Activated CD4-positive, CD25-positive, alpha-beta regulatory T cell (primary cell): ENCODE measurements at places on chromosomes 5 and 9.

GRCh38 chr5:31911291-31912265 lies 262.5 kb downstream of the GOLPH3 start:
- DNase-seq: no peak

DNA sequence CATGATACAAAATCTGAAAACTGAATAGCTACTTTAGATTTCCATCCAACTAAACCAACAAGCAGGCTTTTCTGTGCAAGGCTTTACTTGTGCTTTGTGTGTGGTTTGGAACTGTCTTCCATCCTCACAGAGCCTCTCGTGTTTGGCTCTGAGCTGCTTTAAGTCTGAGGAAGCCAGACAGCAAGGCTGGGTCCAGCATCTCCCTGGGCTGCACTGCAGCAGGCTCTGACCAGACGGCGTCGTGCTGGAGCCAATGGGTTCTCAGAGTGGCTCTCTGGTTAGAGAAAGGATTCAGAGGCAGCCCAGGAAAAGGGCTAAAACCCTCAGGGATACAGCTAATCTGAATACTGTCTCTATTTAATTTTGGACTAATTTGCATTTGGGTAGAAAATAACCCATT lies 207.9 kb upstream of the EFNA5 start:
- no peak for DNase-seq

DNA sequence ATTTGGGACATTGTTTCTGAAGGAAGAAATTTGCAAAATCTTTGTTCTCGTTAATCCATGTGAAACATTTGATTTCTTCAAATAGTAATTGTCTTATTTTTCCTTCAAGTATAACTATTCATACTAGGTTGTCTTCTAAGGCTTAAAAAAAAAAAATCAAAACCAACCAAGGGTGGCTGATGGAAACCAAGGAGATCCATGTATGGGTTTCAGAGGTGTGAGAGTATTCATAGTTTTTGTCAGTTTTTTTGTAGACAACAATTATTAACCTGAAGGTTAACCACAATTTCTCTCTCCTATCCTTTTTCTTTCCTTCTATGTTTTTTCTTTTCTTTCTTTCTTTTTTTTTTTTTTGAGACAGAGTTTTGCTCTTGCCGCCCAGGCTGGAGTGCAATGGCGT lies 35.4 kb downstream of the KDM4C start:
- no peak for DNase-seq

- DNase-seq: no peak
Measured at GRCh38 chr9:109328978-109329637, 8.2 kb upstream of the EPB41L4B start.

- no peak for DNase-seq
Measured at GRCh38 chr5:124677374-124678351, 68.8 kb downstream of the ZNF608 start.

DNA sequence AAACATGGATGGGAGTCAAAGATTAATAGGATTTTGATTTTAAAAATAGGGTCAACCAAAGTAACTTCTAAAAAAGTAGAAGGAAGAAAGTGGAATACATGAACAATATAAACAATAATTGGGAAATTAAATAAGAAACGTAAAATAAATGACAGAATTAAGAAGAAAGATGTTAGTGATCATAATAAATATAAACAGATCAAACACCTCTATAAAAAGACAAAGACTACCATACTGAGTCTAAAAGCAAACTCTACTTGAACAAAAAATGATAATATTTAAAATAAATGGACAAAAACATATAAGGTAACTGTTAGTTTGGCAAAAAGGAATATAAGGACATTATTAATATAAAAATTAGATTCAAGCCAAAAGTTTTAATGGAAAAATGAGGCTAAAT lies 57.7 kb upstream of the ZNF618 start:
- DNase-seq: no peak

GRCh38 chr5:10431415-10431814 lies 10.3 kb upstream of the ROPN1L start:
- DNase-seq: no peak

GRCh38 chr9:16870596-16871335 lies at the start of gene BNC2:
Gene BNC2 (minus strand): TSS chr9:16870670. CDS start chr9:16870648, 22 bp downstream.
- DNase-seq: no peak

DNA sequence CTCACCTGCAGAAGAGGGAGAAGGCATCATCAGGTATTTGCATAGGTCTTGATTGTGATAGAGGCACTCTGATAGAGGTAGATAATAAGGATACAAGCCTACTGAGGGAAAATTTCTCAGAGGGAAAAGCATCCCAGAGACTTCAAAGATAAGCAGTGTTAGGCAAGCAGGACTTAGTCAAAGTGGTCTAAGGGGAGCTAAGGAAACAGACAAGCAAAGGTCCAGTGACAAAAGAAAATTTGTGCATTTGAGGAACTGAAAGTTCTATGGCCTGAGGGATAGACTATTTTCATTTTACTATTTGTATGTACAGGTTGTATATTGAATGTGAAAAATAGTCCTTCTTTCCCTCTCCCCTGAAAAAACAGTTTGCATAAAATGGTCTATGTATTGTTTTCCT lies 27.4 kb downstream of the OXCT1 start:
- no peak for DNase-seq

DNA sequence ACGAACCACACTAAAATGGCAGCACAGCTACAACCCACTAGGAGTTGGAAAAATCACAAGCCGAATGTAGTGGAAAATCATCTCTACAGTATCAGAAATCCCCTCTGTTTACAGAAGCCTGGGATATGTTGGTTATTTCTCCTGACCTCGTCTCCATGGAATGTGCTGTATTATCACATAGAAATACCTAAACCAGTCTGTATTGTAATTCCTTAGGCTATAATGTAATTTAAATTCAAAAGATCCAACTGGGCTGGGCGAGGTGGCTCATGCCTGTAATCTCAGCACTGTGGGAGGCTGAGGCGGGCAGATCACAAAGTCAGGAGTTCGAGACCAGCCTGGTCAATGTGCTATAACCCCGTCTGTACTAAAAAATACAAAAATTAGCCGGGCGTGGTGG lies 244.8 kb upstream of the MPDZ start:
- DNase-seq: no peak

DNA sequence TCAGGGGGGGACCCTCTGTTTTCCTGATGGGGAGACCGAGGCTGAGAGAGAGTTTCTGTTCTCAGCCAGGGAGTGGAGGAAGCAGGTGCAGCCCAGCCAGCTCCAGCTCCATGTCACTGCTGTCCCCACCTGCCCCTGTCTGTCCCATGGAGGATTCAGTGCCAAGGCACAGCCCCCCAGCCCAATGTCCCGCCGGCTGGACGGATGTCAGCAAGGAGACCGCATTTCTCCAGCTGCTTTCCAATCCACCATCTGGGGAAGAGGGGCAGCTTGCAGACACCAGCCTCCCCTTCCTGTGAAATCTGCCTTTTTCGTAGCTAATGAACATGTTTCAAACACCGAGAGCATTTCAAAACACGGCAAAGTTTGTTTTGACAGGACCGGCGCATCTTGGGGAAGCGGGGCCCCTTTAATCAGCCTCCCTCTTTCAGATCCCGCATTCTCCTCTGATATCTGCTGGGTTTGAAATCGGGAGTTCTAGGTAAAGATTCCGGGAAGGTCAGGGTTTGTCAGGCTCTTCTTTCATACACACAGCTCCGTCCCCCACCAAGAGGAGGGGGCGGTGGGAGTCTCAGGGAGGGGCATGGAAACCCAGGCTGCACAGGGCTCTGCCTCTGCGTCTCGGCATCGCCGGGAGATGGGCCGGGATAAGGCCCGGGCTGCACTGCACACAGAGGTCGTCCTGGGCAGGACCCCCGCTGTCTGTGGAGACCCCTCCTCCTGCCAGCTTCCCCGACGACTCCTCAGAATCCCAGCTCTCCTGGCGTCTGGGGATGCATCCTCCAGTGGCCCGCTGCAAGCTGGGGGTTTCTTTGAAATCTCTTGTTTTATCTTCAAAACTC lies 74.8 kb downstream of the NEK6 start:
- DNase-seq: no peak

GRCh38 chr9:111807197-111807596 lies 12.5 kb upstream of the SHOC1 start:
- no peak for DNase-seq

DNA sequence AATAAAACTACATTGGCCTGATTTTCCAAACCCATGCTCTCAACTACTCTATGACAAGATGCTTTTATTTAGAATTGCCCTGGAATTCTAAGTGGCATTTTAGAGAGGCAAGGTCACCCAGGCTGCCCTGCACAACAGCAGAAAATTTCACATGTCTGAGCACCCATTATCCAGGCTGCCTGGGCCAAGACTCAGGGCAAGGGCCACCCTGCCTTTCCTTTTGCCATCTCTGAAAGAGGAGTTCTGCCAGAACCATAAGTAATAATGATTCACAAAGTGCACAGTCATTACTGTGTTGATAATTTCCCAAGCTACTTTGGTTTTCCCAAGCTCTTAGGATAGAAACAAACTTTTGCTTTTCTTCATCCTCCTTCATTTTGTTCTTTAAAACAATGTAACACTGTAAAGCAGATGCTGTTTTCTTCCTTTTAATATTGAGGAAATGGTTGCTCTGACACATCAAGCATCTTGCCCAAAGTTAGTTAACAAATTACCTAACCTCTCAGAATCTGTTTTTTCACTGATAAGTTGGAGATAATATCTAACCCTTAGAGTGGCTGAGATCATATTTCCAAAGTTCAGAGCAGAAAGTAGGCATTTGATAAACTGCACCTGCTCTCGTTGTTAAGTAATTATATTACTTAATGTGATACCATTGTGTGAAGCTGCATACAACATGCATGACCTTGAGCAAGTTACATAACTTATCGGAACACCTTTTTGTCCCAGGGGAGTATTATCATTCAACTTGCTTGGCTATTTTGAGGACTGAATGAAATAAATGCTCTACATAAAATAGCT lies 325.6 kb downstream of the PRELID2 start:
- no peak for DNase-seq

GRCh38 chr9:123378025-123378424 lies 22.0 kb downstream of the CRB2 start:
- no peak for DNase-seq

DNA sequence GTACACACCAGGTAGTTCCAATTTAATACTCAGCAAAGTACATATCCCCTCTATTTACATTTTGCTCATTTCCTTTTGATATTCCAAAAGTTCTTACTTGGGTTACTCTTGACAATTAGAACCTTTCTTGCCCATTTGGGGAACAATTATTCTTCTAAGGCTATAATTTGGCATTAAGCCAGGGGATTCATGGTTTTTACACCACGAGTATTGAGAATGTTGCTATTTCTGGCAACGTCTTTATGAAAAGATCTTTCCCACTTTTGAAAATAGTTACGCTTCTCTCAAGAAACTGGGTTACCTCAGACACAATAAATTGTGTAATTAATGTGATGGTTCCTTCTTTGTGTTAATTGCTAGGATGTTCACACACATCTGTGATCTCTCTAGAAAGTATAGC lies 11.5 kb upstream of the CAAP1 start:
- no peak for DNase-seq

DNA sequence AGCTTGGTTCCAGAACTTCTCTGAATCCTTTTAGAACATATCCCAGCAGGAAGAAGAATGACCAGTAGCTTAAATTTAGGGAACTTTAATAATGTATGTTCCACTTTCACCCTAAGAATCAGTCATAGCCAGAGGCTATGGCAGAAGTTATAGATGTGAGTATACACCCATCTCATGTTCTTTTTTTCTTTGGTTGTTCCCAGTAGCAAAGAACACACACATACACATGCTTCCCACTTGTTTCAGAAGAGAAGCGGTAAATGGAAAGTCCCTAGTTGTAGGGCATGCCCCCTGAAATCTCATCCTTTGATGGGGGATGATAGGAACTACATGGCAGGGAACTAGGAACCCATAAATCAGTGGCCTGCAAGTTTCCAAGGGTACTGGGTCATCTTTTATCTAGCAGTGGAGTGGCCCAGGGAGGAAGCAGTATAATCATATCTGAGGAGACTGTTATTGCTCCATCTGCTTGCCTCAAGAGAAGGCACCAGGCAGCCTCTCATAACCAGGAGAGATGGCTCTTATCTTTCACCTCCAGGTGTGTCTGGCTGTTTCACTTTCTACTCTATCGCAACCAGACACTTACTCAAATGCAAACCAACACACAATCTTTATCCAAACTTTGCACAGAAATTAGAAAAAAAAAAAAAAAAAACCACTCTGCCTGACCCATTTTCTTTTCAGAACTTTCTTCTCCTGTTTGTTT lies 109.5 kb downstream of the SNCAIP start:
- no peak for DNase-seq

DNA sequence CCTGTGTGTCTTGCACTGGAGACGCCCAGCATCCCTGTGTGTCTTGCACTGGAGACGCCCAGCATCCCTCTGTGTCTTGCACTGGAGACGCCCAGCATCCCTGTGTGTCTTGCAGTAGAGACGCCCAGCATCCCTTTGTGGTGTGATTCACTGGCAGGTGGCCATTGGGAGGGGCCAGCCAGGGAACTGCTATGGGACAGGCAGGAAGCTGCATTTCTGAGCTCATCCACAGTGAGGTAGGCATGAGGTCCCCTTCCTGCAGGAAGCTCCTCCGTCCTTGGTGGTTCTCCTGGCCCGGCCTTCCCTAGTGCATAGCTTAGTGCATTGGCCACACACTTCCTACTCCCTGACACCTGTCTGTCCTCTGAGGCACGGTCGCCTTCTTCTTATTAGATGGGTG lies 43.5 kb downstream of the IRX1 start:
- no peak for DNase-seq

GRCh38 chr5:165161204-165161603 lies 1655.8 kb downstream of the MAT2B start:
- DNase-seq: no peak

DNA sequence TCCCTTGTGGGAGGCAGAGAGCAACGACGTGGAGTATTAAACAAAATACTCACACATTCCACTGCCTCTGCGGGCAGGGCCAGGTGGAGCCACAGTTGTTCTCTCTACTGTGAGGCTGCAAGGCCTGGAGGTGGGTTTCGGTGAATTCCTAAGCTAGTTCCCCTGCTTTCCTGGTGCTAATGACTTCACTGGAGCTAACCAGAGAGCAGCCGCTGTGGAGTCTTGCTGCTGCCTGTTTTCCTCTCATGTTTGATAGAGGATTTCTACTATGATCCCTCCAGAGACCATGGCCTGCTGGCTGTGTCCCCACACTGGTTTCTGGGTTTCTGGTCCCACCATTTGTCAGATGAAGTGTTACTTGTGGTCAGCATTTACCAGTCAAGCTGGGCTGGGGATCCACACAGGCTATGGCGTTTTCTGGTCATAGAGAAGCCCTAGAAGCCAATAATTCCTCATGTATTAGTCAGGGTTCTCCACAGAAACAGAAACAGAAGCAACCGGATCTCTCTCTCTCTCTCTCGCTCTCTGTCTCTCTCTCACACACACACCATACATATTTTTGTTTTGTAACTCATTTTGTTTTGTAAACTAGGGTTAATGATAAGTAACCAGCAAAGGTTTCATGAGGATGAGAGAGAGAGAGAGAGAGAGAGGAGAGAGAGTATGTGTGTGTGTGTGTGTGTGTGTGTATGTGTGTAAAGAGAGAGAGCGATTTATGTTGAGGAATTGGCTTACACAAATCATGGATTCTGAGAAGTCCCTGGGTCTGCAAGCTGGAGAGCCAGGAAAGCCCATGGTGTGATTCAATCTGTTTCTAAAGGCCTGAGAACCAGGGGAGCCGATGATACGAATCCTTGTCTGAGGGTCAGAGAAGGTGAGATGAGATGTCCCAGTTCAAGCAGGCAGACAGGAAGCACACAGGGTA lies 403.0 kb downstream of the GADD45G start:
- no peak for DNase-seq

- DNase-seq: no peak
Measured at GRCh38 chr9:130938184-130938651, 829 bp downstream of the FIBCD1 start.

- DNase-seq: no peak
Measured at GRCh38 chr5:22480305-22480704, 372.8 kb downstream of the CDH12 start.

GRCh38 chr5:130136300-130136699 lies 232.0 kb downstream of the CHSY3 start:
- no peak for DNase-seq

GRCh38 chr9:37990404-37991015 lies 78.5 kb downstream of the SHB start:
- no peak for DNase-seq
